ENCODE measurements at places on chromosomes 3 and 15. TPM values are rescaled to one million over a fixed set of nuclear protein-coding genes. Genes with fewer than 3 reads are reported as not detected.

Gene RBMS3
- 33.1 TPM for total RNA-seq

Gene GRIP2
- under 0.01 TPM for total RNA-seq

Gene PPP1R14D
- not detected for total RNA-seq

Gene CAMKV
- total RNA-seq, result not detected

Gene TM4SF1
- total RNA-seq, result 1,890 TPM

Gene ATP6V1A
- total RNA-seq, result 102 TPM

Gene BUB1B
- total RNA-seq, result 4.6 TPM

Gene A4GNT
- total RNA-seq, result not detected

Gene OGG1
- 14.4 TPM for total RNA-seq

Gene C15orf40
- 21.1 TPM for total RNA-seq

Gene CLSTN2
- under 0.01 TPM for total RNA-seq

Gene SAXO2
- 1.3 TPM for total RNA-seq

Gene TCF12
- 63.2 TPM for total RNA-seq

Gene CLRN1
- total RNA-seq, result not detected

Gene SENP8
- total RNA-seq, result 1.2 TPM

Gene KBTBD8
- total RNA-seq, result 1.9 TPM

Gene TMEM207
- not detected for total RNA-seq

Gene CPB1
- total RNA-seq, result not detected

Gene COL8A1
- 15.6 TPM for total RNA-seq

Gene CLDN18
- total RNA-seq, result not detected

Gene EXD1
- not detected for total RNA-seq

Gene VPS13C
- total RNA-seq, result 143 TPM

Gene CAND2
- 0.98 TPM for total RNA-seq

Gene GPR160
- total RNA-seq, result 1.2 TPM

Gene CSPG5
- 0.26 TPM for total RNA-seq

Gene CERS3
- not detected for total RNA-seq

Gene PDHB
- 60.3 TPM for total RNA-seq

Gene VIPR1
- total RNA-seq, result 0.09 TPM

Gene ZNF592
- 3.8 TPM for total RNA-seq

Gene CHRD
- total RNA-seq, result 0.69 TPM

Gene CORO2B
- total RNA-seq, result 0.98 TPM

Gene HESX1
- 0.60 TPM for total RNA-seq

Gene ALS2CL
- total RNA-seq, result 4.0 TPM

Gene TEX55
- not detected for total RNA-seq

Gene LRRC34
- total RNA-seq, result 2.2 TPM

Gene ARPP21
- total RNA-seq, result not detected

Gene KY
- not detected for total RNA-seq

Gene ARPC4
- 284 TPM for total RNA-seq

Gene MYLK
- 19.4 TPM for total RNA-seq
